ENCODE measurements at places on chromosomes 6 and 20. TPM values are rescaled to one million over a fixed set of nuclear protein-coding genes. Genes with fewer than 3 reads are reported as not detected.

GRCh38 chr6:75386050-75386770, 101.6 kb upstream of the TMEM30A start:
- DNase-seq, result peak; percentile 26

DNA sequence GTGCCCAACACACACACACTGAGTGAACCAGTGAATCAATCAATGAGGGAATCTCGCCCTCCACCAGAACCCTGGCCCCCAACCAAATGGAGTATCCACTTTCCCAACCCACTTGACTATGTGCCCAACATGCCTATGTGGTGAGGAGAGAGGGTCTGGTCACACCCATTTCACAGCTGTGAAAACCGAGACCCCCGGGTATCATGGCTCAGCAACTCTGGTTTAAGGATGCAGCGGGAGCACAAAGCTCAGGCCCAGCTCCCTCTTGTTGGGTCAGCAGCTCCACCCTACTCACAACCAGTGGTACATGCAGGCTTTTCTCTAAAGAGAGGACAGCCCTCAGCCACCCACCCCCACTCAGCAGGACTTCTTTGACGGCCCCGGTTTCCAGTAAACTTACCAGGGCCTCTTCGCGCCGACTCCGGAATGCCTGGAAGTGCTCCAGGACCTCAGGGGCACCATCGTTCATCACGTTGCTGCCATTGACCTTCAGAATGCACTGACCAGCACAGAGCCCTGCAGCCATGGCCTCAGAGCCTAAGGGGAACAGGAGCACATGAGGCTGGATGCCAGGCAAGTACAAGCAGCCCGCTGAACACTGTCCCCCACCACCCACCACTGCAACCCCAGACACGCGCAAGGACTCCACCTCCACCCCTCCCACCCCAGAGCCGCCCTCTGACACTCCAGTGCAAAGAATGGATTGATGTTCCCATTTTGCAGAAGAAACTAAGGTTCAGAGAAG, 174.7 kb downstream of the PREX1 start:
- DNase-seq, result no peak

DNA sequence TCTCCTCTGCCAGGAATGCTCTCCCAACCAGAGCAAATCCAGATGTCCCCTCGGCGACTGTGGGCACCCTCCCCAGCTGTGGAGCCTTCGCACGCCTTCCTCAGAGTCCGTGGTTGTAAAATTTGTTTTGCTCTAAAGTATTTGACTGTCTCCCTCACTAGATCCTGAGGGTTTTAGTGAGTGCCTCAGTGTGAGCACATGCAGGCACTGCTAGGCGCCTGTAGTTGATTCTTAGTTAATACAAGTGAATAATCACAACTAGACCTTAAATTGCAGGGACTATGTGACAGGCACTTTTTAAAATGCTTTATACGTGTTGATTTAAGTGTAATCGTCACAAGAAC, 680 bp upstream of the MTCH1 start:
- no peak for DNase-seq

DNA sequence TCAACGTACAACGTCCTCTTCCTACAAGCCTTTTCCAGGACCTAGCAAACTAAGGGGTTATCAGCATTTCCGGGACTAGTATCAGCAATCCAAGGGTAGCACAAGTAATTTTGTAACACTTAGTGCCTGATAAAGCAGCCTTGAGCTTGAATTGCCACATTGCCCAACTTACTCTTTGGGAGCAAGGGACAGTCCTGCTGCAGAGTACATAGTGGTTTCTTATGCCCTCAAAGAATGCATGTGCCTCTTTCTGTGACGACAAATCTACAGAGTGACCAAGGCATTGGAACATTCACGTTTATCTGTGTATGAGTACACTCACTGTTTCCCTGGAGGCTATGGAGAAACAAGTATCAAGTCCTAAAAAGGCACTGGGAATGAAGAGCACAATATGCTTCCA, 3.2 kb upstream of the ID4 start:
- DNase-seq, result no peak

- no peak for DNase-seq
Observed at GRCh38 chr6:2857580-2858337, 16.1 kb upstream of the SERPINB1 start.

- no peak for DNase-seq
Observed at GRCh38 chr20:62922451-62922921, 3.8 kb downstream of the DIDO1 start.

DNA sequence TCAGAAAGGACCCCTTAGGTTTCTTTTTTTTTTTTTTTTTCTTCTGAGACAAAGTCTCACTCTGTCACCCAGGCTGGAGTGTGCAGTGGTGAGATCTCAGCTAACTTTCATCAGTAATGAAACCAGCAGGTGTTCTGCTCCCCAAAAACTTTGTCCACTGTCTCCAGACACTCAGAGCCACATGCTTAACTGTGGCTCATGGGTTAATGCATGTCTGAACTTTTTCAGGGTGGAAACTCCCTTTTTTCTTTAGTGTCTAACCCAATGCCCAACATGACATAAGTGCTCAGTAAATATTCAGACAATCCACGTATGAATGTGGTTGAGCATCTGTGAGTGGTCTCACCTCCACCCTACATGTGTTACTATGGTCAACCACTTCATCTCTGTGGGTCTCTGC, 45.4 kb downstream of the MYB start:
- no peak for DNase-seq

DNA sequence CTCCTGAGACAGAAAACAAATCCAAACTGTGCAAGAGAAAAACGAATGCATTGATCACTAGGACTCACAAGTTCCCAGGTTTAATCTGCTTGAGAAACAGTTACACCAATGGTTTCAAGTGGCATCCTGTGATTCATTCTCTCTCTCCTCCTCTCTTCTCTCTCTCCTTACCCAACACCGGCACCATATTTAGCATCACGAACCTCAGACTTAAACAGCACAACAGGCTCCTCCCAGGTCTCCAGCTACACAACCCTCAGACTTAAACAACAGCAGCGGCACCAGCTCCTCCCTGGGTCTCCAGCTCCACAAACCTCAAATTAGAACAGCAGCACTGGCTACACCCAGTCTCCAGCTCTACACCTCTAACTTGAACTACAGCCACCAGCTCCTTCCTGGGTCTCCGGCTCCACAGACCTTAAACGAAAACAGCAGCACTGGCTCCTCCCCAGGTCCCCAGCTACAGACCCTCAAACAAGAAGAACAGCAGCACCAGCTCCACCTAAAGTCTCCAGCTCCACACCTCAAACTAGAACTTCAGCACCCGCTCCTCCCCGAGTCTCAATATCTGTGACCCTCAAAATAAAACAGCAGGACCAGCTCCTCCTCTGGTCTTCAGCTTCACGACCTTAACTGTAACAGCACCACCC, 355.9 kb downstream of the PREX1 start:
- DNase-seq, result no peak

DNA sequence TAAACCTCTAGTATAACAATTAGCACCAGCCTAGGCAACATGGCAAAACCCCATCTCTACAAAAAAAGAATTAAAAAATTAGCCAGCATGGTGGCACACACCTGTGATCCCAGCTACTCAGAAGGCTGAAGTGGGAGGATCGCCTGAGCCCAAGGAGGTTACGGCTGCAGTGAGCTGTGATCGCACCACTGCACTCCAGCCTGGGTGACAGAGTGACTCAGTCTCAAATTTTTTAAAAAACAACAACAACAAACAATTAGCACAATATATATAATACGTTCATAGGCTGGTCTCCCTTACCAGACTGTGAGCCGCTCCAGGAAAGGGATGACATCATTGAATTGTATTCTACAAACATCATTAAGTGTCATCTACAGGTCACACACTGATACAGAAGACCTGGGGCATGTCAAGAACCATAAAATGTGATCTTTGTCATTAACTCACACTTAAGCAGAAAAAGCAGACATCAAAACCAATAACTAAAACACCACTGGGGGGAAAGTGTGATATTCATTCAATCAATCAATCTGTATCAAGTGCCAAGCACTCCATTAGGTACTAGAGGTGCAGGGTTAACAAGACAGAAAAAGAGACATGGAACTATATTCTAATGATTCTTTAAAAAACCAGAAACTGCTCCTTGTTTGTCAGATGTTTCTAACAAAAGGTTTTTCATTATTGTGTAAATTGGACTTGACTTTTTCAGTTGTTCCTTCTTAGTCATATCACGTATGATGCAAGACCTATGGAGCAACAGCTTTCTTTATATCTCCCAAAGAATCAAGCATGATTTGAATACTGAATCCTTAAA, 17.8 kb downstream of the MAP3K5 start:
- no peak for DNase-seq

DNA sequence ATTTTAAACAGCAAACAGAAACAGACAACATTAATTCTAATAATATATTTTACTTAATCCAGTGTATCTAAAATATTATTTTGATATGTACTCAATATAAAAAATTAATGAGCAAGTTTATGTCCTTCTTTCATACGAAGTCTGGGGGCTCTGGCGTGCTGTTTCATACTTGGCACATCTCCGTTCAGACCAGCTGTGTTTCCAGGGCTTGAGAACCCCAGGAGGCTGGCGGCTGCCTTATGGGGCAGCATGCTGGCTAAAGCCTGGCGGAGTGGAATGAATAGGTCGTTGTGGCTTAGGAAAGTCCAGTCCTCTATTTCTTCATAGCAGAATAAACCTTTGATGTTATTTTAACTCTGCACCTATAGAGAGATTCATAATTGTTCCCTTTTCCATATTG, 43.3 kb downstream of the DUSP22 start:
- DNase-seq, result no peak

GRCh38 chr6:144690133-144690532, 405.0 kb downstream of the UTRN start:
- DNase-seq, result no peak

- DNase-seq, result no peak
Observed at GRCh38 chr6:140441256-140441655, 1066.8 kb upstream of the CITED2 start.

- no peak for DNase-seq
Observed at GRCh38 chr20:58567437-58567836, 52.2 kb upstream of the APCDD1L start.

GRCh38 chr20:25579081-25579770, 6.1 kb downstream of the NINL start:
- DNase-seq, result no peak

- no peak for DNase-seq
Observed at GRCh38 chr20:5128886-5129285, 2.1 kb downstream of the CDS2 start.

DNA sequence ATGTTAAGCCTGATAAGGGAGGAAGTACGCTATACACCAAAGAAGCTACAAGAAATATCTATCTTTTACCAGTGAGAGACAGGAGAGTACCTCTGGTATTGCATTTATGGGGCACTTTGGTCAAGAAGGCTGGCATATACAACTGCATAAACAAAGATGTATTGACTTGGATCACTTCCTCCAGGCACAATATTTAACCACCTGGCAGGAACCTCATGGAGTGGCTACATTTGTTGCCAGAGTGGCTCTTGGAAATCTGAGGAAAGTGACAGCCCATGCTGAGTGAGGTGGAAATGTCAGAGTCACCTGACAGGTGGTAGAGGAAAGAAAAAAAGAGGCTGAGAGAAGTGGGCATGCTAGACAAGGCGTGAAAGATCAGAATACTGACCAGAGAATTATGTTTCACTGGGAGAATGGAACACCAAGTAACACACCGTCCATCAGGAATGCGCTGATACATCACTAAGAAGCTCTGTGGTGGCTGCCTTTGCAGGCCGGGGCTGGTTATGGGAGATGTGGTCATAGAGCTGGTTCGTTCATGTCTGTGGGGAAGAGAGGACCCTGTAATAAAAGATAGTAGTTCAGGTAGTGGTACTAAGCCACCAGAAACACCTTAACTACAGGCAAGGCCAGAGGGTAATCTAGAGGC, 61.4 kb upstream of the UFL1 start:
- DNase-seq, result peak; percentile 47

DNA sequence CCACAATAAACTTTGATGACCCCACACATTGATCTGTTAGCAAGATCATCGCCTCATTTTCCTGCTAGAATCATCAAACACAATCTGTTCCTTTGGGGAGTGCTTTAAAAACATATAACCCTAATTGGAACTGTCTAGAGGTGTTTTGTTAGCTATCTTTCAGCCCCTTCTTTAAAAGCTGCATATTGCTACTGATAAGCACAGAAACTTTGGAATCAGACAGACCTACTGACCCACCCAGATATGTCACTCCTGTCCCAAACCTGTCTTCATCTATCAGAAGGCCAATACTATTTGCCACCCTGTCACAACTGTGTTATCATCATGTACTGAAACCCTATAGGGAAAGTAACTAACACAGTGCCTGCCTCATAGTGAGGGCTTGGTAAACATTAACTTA, 172.4 kb upstream of the SASH1 start:
- DNase-seq, result no peak

- DNase-seq, result no peak
Observed at GRCh38 chr6:50093116-50093937, 43.6 kb upstream of the DEFB112 start.

GRCh38 chr6:39301606-39302005, 12.6 kb downstream of the KCNK17 start:
- no peak for DNase-seq

DNA sequence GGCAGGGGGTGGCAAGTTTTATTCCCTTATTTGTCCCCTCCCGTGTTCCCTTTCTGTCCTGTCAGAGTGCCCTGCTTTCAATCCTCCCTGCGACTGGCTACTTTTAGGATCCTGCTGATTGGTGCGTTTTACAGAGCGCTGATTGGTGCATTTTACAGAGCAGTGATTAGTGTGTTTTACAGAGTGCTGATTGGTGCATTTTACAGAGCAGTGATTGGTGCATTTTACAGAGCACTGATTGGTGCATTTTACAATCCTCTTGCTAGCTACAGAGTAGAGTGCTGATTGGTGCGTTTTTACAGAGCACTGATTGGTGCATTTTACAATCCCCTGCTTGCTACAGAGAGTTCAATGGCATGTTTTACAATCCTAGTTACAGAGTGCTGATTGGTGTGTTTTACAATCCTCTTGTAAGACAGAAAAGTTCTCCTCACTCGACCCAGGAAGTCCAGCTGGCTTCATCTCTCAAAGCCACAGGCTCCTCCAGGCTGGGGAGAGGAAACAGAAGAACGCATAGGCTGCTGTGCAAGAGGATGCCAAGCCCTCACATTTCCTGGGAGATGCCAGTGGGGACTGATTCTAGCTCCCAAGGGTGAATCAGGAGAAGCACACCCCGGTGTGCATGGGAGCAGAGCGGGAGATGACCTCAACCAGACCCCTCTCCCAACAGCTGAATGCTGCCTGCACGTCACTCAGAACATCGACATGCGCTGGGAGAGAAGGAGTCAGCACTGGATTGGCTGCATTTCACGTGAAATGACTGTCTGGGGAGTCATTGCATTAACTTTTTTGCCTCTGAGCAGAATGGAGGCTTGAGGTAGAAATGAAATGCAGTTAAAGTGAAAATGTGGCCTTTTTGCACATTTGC, 48.3 kb upstream of the SLC22A23 start:
- DNase-seq, result no peak

GRCh38 chr6:21831521-21832291, 238.2 kb downstream of the SOX4 start:
- DNase-seq, result no peak

- no peak for DNase-seq
Observed at GRCh38 chr6:169849396-169849795, 98.0 kb downstream of the ERMARD start.

The SNX21 gene
- 11.2 TPM for total RNA-seq

The BMP6 gene
- total RNA-seq, result 2.3 TPM

The ATRN gene
- total RNA-seq, result 24.4 TPM

The KIF25 gene
- total RNA-seq, result not detected

The LY86 gene
- not detected for total RNA-seq

The ETV7 gene
- 1.3 TPM for total RNA-seq

The ADTRP gene
- 3.1 TPM for total RNA-seq

The PGC gene
- total RNA-seq, result not detected

The KIF6 gene
- 0.14 TPM for total RNA-seq

The C20orf144 gene
- 0.07 TPM for total RNA-seq

The CYP39A1 gene
- 1.3 TPM for total RNA-seq

The OR2H1 gene
- total RNA-seq, result not detected
